ENCODE measurements at places on chromosomes 11 and 22.

DNA sequence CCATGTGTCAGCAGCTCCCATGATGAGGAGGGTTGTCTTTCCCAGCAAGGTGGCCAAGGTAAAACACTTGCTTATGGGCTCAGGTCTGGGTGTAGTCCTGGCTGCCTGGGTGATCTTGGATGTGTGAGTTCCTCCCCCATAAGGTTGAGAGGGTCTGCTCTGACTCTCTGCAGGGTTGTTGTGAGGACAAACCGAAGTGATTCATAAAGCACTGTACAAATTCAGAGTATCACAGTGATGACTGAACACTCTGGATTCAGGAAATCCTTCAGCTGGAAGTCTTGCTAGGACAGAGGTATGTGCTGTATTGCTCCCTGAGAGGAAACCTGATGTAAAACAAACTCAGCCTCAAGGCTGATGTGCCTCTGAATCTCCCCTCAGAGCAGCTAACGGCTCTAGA, 220.9 kb upstream of the PITPNB start:
- peak; percentile 75 for DNase-seq

DNA sequence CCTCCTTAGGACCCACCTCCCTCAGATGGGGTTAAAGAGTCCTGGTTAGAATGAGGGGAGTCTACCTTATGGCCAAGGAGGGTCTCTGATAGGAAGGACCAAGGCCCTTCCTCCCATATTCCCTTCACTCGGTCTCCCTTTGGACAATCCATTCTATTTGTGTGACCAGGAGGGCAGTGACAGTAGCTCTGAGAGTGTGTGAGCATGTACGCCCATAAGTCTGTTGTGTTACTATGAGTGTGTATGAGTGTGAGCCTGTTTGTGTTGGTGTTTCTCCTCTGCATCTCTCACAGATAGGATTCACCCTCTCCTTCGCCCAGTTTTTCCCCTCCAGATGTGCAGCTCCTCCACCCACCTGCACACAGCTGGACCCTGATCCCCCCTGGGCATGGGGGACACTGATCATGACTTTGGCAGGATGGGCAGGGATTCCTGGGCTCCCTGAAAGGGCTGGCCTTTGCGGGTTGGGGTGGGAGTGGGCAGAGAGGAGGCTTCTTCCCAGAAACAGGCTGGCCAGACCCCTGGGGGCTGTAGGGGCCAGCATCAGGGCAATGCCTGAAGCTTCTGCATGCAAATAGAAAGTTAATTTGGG, 14.5 kb downstream of the PHLDB1 start:
- DNase-seq = no peak

DNA sequence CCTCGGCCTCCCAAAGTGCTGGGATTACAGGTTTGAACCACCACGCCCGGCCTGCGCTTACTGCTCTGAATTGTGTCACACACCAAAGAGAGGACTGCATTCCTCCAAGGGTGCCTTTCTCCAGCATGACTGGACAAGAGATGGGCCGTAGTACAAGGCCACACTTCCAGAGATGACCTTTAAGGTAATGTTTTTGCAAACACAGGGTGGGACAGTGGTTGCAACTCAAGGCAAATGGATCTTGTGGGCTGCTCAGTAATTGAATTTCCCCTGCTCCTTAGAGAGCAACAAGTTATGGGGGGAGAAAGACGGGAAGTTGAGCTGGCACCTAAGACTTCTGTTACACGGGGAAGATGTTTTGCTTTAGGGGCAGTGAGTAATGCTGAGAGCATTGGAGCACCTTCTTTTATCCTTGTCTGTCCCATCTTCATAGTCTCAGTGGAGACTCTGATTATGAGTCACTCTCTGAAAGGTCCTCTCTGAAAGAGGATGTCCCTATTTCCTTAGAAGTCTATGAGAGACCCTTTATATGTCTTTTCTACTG, 66.3 kb downstream of the C11orf91 start:
- peak; percentile 65 for DNase-seq

GRCh38 chr11:46352063-46352841, 5.0 kb downstream of the DGKZ start:
- DNase-seq = peak; percentile 52

DNA sequence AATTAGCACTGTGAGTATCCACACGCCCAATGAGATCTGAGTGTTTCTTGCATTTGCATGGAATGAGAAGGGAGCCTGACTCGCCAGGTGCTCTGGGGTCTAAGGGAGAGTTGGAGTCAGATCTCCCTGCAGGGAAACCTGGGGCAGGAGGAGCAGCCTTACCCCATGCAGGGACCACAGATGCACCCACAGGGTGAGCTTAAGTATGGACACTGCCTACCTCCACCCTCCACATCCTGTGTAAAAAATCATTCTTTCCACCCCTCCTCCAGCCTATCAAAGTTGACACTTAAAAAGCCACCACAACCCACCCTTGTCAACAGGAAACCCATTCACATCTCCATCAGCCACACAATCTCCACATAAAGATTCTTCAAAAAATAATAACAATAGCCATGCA, 67.0 kb upstream of the IGLL5 start:
- no peak for DNase-seq

- DNase-seq = no peak
These were observed 668.0 kb downstream of the BRD1 start for GRCh38 chr22:49159711-49160110.

GRCh38 chr11:61841636-61842527, 13.8 kb downstream of the FADS2 start:
- no peak for DNase-seq
